Activated CD4-positive, alpha-beta T cell treated with anti-CD3 and anti-CD28 coated beads, Interleukin-2, amount 10 ng/mL, durations not matched to agents 7 days and 5 days (primary cell): ENCODE measurements at places on chromosomes 4 and X. TPM values are rescaled to one million over a fixed set of nuclear protein-coding genes. Genes with fewer than 3 reads are reported as not detected.

DNA sequence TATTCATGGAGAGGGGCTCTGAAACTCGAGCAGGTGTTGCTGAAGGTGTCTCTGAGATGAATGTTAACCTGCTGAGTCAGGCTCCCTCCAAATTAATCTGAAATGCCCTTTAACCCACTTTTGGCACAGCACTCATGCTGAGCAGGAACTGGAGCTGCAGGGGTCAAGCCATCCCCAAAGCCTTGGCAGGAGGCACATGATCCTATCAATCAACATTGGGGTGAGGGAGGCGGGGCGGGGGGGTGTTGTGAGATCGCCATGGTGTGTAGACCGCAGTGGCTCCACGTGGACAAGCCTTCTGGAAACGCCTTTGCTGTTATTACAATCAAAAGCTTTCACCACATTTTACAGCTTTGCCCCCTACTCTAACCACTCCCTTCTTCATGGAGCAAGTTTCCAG lies 16.5 kb downstream of the ENPP6 start:
- no peak for DNase-seq

AWAT2 gene
- total RNA-seq, result not detected

DNA sequence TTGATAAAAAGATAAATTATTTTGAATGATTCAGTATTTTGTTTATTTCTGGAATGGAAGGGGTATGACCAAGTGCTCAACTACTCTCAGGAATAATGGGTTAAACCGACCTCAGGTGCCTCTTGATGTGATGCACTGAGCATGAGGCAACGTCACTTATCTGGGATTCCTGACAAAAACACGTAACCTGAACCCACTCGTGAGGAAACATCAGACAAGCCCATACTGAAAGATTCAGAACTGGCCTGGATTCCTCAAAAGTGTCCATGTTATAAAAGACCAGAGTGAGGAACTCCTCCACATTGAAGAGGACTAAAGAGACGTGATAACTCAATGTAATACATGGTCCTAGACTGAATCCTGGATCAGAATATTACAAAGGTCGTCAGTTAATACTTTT lies 144.0 kb downstream of the FNIP2 start:
- no peak for DNase-seq

PRKG2 gene
- total RNA-seq, result 0.15 TPM

GRCh38 chr4:102758241-102759160 lies 2.3 kb downstream of the MANBA start:
- DNase-seq, result no peak

DNA sequence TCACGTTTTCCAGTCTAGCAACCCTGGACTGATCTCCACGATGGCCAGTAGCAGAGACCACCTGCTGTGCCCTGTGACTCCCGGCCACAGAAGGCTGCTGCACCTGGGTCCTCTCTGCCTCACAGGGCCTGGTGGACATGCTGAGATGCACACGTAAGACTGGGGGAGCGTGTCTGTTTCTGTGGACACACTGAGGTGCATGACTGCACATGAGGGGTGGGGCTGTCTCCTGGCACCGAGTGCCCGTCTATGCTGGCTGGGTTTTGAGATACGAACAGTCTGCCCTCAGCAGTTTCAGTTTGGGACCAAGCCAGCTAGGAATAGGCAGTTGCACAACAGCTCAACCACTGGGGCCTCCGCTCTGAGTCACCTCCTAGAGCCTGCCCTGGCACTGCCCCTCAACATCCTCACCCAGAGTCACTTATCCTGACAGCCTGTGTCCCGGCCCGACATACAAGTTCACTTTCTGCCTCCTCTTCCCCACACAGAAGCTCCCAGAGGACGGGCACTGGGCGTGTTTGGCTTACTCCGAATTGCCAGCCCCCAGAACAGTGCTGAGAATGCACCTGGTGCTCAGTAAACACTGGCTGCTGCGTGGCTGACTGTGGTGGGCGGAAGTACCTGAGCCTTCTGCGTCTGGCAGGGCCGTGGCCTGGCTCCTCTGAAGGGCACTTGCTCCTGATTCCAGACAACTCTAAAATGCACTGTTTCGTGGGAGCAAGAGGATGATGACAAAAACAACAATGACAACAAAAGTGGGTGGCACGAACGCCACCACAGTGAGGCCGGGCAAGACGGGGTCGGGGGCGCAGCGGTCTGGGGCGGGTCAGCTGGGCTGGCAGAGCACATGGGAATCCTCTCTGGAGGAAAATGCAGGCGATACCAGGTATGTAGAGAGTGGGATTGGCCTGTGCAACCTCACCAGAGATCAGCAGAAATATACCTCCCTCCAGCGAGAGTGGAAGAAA lies 30.9 kb downstream of the RNF212 start:
- no peak for DNase-seq

DNA sequence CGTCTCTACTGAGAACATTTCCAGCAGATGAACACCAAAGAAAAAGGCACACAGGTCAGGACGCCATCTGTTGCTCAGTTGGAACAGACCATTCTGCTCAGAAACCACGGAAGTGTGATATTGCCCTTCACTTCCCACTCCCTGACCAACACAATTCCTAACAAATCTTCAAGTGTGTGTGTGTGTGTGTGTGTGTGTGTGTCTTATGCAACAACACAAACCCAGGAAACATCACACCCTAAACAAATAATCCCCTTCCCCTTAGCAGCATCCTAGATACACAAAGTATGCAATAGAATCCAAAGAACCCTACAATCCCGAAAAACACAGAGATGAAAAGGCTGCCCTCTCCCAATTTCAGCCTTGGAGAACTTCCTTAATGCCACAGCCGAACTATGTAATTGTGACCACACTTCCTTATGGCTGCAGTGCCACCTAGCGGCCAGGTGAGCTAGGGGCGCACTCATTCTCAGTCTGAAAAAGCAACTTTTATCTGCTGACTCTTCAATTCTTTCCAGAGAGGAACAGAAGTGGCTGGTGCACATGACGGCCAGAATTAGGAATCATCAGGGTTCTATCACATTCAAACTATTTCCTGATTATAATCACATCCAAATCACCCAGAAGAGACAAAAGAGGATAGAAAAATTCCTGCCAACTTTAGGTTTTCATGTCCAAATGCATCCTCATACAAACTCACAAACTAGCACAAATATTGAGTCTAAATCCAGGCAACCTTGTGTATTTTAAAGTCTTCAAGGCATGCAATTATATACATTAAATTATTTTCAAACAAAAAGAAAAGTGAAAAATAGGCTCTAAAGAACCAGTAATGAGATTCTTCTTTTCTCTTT lies 164.9 kb downstream of the DHX15 start:
- DNase-seq, result peak; percentile 67

GC gene
- not detected for total RNA-seq

UGT2B10 gene
- total RNA-seq, result not detected

GRCh38 chr4:7212921-7213320 lies 20.6 kb downstream of the SORCS2 start:
- DNase-seq, result no peak

TRIM61 gene
- total RNA-seq, result 1.1 TPM

GRCh38 chr4:124868495-124868894 lies 156.0 kb upstream of the ANKRD50 start:
- DNase-seq, result no peak

ARHGAP36 gene
- not detected for total RNA-seq

TMEM144 gene
- not detected for total RNA-seq

GRCh38 chr4:159009521-159009920 lies 93.4 kb upstream of the RAPGEF2 start:
- no peak for DNase-seq

XAGE1A gene
- not detected for total RNA-seq

DNA sequence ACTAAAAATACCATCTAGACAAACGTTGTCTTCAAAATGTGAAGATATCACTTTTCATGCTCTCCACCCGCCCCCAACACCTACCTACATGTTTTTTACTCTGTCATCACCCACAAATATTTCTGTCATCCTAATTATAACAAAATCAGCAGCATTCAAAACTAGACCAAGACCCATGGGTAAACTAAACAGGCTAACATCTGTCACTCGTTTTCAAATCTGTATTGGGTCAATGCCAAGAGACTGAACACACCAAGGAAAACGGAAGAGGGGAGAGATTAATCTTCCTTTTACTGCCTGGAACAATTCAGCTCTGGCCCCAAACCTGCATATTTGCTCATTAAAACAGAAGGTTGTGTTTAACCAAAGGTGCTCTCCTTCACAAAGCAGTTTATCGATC lies 17.5 kb downstream of the FAM184B start:
- DNase-seq, result no peak

DNA sequence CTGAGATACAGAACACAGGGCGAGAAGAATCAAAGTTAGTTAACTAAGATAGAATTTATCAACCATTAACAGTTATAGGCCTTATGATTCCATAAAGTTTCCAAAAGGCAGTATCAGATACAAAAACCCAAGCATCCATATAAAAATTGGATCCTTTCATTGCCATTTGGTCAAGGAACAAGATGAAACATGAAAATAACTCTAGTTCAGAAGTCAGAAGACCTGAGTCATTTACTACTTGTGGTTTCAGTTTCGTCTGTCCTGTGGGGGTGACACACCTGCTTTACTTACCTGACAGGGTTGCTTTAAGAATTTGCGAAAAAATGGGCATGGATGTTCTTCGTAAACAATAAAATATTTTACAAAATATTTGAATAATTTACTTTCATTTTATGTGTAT lies 130.8 kb downstream of the ANAPC10 start:
- DNase-seq, result no peak

NDNF gene
- total RNA-seq, result 0.10 TPM

- no peak for DNase-seq
These were observed 473.0 kb downstream of the FAT4 start for GRCh38 chr4:125787707-125788106.

DNA sequence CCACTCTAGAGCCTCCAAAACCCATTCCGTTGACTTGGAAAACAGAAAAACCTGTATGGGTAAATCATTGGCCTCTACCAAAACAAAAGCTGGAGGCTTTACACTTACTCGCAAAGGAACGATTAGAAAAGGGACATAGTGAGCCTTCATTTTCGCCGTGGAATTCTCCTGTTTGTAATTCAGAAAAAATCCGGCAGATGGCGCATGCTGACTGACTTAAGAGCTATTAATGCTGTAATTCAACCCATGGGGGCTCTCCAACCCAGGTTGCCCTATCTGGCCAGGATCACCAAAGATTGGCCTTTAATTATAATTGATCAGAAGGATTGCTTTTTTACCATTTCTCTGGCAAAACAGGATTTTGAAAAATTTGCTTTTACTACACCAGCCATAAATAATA lies 60.8 kb downstream of the ZNF732 start:
- peak; percentile 52 for DNase-seq

CXXC4 gene
- total RNA-seq, result not detected

DNA sequence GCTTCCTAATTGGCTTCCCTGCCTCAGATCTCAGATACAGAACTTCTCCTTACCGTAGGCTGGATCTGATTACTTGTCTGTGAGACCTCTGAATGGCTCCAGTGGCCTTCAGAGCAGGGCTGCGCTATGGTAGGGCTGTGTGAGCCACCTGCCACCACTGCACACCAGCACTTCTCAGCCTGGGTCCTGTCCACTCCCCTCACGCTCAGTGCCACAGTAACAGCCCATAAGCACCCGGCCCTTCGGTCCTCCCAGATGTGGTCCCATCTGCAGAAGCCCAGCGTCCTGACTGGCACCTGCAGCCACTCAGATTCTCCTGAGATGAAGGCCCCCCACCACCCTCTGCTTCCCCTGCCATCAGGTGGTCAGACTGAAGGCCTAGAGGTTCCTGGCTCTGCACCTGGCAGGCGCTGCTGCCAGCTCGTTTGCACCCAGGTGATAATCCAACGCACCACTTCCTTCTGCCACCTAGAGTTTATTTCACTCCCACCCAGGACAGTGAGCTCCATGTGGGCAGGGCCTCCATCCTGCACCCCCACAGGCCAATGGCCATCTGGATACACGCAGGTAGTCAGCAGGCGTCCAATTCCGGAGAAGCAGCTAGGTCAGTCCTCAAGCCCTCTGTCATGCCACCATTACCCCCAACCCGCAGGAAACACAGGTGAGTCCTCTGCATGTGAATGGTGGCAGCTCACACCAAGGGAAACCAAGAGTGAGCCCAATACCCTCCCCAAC lies 5.4 kb downstream of the WDR1 start:
- DNase-seq, result no peak

DNA sequence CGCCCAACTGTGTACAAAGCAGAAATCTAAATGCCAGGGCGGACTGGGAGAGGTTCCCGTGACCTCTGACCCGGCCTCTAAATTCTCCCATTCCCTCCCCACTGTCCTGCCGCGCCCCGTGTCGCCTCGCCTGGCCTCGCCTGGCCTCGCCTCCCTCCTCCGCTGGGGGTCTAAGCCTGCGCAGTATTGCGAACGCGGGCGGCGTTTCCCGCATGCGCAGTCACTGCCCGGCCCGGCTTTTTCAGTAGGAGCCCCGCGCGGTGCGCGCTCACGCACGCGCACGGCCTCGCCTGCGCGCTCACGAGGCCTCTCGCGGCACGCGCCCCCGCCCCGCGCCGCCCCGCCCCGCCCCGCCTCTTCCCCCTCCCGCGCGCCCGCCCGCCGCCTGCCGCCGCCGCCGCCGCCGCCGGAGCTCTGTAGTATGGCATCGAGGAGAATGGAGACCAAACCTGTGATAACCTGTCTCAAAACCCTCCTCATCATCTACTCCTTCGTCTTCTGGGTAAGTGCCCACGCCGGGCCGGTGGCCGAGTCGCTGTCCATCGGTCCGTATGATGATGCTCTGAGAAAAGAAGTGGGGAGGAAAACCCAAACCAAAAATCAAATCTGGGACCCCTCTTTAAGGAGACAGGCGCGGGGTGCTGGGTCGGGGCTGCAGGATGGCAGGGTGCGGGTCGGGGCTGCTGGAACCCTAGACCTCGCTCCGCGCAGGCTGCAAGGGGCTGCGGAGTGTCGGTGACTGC lies at the start of gene TSPAN7:
Gene TSPAN7 (plus strand): TSS at position 417 of the 743 bp plus-strand sequence. CDS start 5 bp downstream, at position 422.
- DNase-seq, result peak; percentile 75

TMEM150C gene
- not detected for total RNA-seq

AREG gene
- total RNA-seq, result 0.37 TPM
